ENCODE measurements at places on chromosomes 16 and 17.

DNA sequence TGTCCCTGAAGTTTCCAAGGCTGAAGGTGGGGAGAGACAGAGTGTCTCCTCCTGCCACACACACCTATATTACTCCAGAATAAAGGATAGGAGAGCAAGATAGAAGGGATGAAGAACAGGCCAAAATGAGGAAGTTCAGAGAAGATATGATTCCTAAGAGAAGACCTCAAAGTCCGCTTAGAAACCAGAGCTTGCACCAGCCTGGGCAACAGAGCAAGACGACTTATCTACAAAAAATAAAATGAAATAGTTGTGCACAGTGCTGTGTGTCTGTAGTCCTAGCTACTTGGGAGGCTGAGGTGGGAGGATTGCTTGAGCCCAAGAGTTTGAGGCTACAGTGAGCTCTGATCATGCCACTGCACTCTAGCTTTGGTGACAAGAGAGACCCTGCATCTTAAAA is 128.2 kb downstream of the HS3ST3B1 start:
- no peak for DNase-seq

- DNase-seq: no peak
Measured at GRCh38 chr17:77756846-77757560, 201.5 kb upstream of the TNRC6C start.

- peak; percentile 74 for DNase-seq
Measured at GRCh38 chr17:59859444-59860025, 33.2 kb downstream of the TUBD1 start.

DNA sequence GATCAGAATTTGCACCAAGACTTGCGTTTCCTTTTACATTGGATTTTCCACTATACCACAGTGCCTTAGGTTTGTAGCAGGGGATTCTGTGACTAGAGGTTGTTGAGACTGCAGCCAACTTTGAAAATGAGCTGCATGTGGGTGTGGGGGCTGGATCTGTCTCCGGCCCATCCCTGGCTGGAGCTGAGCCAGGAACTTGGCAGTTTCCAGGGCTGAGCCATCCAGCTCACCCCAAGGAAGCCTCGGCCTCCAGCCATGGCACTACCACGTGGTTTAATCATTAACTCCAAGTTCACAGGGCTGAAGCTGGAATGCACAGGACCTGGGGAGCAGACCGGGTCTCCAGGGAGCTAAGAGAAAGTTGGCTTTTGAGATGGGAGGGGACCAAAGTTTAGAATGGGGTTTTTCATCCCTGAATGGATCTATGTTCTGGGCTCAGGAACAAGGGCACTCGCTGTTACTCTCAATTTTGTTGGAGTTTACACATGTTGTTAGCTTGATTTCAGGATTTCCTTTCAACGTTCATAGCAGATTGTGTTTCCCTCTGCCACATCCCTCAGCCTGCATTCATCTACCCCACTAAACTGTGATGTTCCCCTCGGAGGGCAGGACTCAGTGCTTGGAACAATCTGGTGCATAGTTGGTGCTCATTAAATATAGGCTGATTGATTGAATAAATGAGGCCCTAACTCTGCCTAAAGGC is 42.3 kb upstream of the HNF1B start:
- peak; percentile 50 for DNase-seq

GRCh38 chr16:84758627-84759026 is 58.8 kb downstream of the USP10 start:
- no peak for DNase-seq

- no peak for DNase-seq
Measured at GRCh38 chr17:80598813-80599545, 54.3 kb downstream of the RPTOR start.

- DNase-seq: peak; percentile 84
Measured at GRCh38 chr17:43832168-43832975, 574 bp downstream of the MPP3 start.

DNA sequence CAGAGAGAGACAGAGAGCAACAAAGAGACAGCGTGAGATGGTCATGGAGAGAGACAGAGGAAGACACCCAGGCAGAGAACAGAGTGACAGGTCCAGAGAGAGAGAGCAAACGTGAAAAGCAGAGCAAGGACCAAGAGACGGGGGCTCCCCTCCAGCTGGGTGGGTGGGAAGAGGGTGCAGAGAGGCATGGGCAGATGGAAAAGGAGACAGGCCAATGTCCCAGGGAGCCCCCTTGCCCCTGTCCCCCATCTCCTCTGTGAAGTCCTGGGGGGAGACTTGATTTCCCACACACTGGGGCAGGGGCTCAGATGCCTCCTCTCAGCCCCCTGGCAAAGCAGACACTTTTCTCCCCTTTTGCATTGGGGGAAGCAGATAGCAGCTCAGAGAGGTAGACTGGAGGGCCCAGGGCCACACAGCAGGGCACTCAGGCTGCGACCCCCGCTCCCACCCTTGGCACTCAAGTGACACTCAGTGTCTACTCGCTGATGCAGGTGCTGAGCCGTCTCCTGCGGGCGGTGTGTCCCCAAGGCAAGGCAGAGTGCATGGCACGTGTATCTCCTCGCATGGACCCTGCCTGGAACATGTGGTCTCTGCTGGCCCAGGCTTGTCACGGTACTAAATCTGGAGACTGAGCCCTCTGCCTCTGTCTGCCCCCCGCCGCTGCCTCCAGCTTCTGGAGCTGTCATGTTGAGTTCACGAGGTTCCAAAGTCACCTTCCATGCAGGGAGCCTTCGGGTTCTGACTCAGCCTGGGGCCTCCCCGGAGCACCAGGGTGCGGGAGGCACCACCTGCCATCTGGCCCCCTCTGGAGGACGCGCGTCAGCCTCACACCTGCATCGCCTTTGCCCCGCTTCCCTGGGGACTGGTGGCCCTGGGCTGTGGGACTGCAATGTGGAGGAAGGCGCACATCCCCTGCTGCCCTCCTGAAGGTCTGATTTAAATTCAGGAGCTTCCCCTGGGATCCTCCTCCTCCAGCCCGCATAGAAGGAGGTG is 215.9 kb upstream of the GSE1 start:
- no peak for DNase-seq

- peak; percentile 91 for DNase-seq
Measured at GRCh38 chr16:28553776-28554633, at the start of gene SGF29. Gene SGF29 (plus strand): TSS chr16:28553920. CDS start chr16:28581070, 27,150 bp downstream.

- DNase-seq: peak; percentile 34
Measured at GRCh38 chr17:65346166-65346565, 209.0 kb downstream of the RGS9 start.

GRCh38 chr16:11310997-11311561 is 29.9 kb upstream of the PRM1 start:
- no peak for DNase-seq

GRCh38 chr17:10815319-10815718 is 11.4 kb upstream of the TMEM238L start:
- no peak for DNase-seq

DNA sequence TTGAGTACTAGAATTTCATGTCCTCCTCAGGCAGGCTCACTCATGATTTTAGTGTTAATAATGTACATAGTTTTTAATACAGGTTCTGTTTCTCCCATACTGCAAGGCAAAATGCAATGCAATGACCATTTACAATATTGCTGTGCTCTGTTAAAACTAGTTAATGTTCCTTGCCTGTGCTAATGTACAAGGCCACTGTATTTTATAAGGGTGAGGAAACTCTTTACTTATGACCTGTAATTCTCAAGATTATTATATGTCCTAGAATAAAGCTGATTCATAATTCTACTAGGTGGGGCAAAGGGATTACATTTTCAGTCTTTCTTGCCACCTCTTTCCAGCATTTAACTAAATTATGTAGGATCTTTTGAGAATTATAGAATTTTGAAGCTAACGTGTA is 19.4 kb downstream of the TMIGD1 start:
- no peak for DNase-seq

DNA sequence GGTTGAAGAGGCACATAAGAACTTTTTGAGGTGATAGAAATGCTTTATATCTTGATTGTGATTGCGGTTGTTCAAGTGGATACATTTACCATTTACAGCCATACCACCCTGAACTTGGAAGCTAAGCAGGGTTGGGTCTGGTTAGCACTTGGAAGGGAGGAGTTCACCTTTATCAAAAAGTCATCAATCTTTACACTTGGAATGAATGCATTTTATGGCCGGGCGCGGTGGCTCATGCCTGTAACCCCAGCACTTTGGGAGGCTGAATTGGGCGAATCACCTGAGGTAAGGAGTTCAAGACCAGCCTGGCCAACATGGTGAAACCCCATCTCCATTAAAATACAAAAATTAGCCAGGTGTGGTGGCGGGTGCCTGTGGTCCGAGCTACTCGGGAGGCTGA is 9.5 kb upstream of the GJD3 start:
- no peak for DNase-seq

- no peak for DNase-seq
Measured at GRCh38 chr16:78879011-78879410, 721.5 kb downstream of the MAF start.

- DNase-seq: peak; percentile 34
Measured at GRCh38 chr17:29615048-29615385, 7.7 kb downstream of the CORO6 start.

- peak; percentile 93 for DNase-seq
Measured at GRCh38 chr17:49515196-49515770, 20.2 kb downstream of the NGFR start.

GRCh38 chr17:48048384-48049126 is 396 bp downstream of the NFE2L1 start:
- peak; percentile 94 for DNase-seq

GRCh38 chr17:1907909-1908698 is 78.3 kb downstream of the RPA1 start:
- peak; percentile 39 for DNase-seq

GRCh38 chr16:17350207-17350606 is 120.6 kb downstream of the XYLT1 start:
- DNase-seq: peak; percentile 83

- no peak for DNase-seq
Measured at GRCh38 chr17:80180192-80180591, 10.4 kb downstream of the CARD14 start.

DNA sequence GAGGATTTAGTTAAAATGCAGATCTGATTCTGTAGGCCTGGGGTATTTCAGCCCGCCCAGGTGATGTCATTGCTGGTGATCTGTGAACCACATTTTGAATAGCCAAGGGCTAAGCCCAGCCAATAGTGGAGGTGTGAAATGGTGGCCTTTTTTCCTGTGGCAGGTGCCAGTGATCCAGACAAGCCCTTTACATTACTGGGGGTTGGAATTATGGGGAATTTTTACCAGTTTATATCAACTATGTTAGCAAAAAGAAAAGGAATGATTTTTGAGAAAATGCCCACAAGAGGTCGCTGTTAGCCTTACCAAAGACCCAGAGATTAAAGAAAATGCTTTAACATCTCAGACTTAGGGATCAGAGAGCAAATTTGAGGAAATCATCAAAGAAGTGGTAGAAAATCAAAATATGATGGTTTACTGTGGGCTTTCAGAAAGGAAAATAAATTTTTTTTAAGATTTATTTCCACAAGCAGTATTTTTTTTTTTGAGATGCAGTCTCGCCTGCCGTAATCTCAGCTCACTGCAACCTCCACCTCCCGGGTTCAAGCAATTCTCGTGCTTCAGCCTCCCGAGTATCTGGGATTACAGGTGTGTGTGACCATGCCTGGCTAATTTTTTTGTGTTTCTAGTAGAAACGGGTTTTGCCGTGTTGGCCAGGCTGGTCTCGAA is 3.9 kb downstream of the VPS35L start:
- peak; percentile 68 for DNase-seq

DNA sequence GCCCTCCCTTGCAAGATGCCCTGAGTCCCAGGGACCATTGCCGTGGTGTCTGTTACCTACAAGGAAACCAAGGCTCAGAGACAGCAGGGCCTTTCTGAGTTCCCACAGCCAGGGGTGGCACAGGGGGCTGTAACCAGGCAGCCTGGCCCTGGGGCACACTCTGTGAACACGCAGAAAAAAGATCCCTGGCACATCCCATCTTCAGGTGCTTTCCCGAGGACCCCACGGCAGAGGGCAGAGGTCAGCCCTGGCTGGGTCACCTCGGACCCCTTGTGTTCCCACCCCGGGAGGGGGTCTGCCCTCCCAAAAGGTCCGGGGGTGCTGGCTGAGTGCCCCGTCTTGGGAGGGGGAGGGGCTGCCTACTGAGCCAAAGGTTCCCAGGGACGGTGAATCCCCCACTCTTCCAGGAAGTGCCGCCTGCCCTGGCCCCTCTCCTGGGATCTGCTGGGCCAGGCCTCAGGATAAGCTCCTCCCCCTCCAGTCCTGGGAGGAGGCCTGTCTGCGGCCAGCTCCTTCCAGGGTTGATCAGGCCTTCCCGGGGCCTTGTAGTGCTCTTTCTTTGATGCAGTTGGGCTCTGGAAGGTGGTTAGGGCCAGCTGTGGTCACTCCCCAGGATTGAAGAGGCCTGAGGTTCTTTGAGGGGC is 8.1 kb downstream of the GLIS2 start:
- peak; percentile 61 for DNase-seq

DNA sequence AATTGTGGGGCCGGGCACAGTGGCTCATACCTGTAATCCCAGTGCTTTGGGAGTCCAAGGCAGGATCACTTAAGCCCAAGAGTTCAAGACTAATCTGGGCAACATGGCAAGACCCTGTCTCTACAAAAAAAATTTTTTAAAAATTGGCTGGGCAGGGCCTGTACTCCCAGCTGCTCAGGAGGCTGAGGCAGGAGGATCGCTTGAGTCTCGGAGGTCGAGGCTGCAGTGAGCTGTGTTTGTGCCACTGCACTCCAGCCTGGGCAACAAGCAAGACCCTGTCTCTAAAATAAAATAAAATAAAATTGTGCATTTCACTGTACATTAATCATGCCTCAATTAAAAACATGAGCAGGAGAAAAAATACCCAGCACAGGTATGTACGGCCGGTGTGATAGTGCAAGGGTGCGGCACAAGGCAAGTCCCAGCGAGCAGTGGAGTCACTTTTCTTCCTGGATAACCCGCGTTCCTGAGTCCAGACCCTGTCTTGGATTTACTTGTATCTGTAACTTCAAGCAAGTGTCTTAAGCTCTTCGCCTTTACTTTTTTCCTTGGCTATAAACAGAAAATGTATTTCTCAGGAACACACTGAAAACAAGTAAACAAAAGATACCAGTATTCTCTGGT is 11.4 kb downstream of the ZDHHC7 start:
- DNase-seq: no peak

DNA sequence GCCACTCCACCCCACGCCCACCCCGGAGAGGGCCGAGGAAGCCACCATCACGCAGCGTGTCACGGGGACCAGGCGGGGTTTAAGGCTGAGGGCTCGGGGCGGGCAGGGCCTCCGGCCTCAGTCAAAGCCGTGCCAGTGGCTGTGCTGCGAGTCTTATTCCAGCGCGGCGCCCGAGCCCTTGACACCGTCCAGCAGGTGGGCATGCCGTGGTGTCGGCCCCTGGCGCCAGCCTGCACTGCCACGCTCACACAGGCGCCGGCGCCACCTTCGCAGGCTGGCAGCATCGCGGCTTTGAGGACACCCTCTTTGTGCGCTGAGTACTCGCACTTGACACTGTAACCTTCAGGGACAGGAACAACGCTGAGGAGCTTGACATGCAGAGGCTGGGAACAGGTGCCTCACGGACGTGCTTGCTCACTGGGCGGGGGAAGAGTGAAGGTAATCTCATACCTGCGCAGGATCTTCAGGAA is 34.0 kb upstream of the ZNF629 start:
- no peak for DNase-seq

GRCh38 chr16:2027024-2028010 is 615 bp downstream of the NHERF2 start:
- DNase-seq: peak; percentile 73
